ENCODE measurements at places on chromosomes 7 and 10.
A peak's percentile ranks its signal among the peaks of the same experiment; 100 is the strongest.

DNA sequence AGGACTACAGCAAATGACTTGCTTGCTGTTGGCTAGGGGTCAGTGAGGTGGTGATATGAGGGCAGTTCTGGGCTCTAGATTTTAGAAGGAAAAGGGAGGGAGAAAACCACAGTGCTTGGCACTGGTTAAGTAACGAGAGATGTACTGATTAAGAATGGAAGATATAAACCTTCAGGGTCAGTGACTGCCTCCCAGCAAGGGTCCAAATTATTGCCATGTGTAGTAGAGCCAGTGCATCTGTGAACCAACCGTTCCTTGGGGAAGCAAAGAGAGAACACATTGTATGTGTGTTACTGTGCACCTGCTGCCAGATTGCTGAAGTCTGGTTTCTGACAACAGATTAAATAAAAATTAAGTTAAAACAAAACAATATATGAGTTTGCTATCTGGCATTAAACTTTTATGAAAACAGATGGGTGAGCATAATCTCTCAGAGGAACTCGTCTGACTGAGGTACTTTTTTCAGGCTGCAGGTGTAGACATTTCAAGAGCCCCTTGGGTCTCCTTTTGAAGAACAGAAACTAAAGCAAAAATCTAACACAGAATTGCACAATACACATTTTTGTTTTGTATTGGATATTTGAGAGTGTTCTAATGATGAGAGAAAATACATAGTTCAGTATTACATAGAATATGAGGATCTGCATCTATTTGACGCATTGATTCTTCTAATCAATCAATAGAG, 1120.6 kb downstream of the SORCS3 start:
- DNase-seq = no peak

DNA sequence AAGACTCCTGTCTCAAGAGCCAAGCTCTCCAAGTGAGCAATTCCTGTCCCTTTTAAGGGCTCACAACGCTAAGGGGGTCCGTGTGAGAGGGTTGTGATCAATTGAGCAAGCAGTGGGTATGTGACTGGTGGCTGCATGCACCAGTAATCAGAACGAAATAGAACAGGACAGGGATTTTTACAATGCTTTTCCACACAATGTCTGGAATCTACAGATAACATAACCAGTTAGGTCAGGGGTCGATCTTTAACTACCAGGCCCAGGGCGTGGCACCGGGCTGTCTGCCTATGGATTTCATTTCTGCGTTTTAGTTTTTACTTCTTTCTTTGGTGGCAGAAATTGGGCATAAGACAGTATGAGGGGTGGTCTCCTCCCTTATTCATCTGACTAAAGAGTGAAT, 54.9 kb upstream of the SP4 start:
- no peak for DNase-seq

DNA sequence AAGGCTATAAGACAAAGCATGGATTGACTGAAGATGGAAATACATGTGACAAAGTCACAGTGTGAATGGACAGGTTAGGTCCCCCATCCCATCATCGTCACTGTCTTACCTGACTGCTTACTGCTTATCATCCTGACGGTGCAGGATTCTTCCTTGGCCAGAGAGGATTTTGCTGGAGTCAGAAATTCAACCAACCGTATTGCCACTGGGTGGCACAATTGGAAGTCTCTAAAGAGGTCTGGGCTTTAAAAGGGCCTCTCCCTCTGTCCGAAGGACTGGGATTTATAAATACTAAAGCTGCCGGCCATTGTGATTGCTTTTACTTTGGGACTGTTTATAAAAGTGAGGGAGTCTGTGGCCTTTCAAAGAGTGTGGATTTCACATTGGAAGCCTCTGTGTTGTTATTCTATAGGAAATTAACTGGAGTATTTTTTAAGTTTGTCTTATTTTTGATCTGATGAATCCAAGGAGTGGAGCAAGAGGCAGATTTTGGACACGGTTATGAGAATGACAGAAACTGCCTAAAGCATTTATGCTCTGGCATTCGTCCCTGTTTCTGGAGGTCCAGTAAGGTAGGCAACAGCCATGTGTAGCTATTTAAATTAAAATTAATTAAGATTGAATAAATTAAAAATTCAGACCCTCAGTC, 113.3 kb upstream of the CREB5 start:
- peak; percentile 74 for DNase-seq

GRCh38 chr7:140672382-140673062, at the start of gene ADCK2:
ADCK2 (plus strand) TSS chr7:140672945; CDS start chr7:140673331, 386 bp downstream.
- DNase-seq = peak; percentile 66

DNA sequence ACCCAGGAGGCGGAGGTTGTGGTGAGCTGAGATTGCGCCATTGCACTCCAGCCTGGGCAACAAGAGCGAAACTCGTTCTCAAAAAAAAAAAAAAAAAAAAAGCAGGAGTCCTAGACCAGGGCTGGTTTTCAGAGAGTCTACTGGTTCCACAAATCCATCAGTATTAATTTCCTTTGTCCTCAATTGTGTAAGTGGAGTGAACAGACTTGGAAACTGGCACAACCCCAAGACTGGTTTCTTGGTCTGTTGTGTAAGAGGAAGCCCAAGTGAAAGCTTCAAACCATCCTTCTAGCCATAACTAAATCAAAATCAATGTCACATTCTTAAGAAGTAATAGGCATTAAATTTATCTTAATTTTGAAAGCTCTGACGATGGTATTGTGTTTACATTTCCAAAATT, 213.6 kb downstream of the DGKI start:
- DNase-seq = no peak

- DNase-seq = no peak
Measured at GRCh38 chr10:123550675-123551096, 115.5 kb upstream of the GPR26 start.

DNA sequence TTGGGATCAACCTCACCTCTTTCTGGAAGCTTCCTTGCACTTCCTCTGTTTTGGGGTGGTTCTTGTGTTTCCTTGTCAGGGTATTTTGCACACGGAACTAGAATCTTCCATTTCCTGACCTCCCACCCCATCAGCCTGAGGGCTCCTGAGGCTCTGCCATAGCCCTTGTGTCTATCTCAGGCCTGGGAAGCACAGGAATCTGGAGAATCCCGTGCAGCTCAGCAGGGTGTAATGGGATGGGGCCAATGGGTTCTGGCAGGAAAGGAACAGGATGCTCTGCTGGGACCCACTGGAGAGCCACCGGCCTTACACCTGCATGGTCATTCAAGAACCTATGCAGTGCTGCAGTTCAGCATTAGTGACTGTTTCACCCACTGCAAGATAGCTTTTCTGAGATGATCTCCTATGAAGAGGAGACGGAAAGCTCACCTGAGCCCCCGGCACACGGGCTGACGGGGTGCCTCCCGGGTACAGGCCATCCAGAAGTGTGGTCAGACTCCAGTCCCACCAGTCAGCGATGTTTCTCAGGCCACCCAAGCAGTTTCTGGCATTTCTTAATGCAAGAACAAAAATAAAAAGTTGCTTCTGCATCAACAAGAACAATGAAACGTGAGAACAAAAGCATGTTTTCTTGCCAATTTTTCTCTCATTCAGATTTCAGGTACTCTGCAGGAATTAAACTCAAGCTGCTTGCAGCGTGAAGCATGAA, 133.2 kb downstream of the PKD1L1 start:
- DNase-seq = no peak

- DNase-seq = no peak
Measured at GRCh38 chr7:138478499-138478908, 18.4 kb downstream of the TRIM24 start.

DNA sequence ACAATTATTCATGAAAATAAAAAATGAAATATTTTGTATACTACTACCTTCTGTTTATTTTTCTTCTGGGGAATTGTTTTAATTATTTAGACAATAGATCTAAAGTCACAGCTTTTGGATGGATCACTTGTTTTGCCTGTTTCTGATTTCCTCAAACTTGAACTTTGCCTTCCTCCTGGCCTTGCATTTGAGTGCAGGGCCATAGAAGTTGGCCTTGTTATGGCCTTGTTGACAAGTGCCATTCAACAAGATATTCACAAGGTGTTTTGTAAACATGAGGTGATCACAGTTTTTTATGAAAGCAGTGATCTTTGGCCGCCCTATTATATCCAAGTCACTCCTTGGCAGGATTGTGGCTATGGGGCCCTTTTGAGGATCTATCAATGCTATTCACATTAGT, 4.6 kb downstream of the ZNF22 start:
- no peak for DNase-seq

- no peak for DNase-seq
Measured at GRCh38 chr10:43058716-43059335, 18.0 kb upstream of the RET start.

GRCh38 chr7:78081344-78081743, 282.8 kb downstream of the PHTF2 start:
- DNase-seq = no peak

DNA sequence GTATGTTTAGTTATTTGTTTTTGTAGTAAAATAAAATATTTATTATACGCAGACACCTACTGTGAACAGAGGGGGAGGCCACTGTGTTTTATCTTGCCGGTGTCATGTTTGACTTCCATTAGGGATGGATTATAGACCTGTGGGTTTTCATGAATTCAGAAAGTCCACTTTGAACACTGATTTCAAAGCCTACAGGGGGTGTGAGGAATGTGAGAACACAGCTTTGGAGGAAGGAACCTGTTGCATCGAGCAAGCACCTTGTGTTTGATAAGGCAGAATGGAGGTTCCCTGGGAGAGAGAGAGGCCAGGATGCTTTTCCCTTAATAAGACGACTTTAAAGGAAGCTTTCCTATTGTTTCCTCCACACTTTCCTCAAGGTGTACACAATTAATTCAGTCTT, 665.0 kb upstream of the MGMT start:
- no peak for DNase-seq

DNA sequence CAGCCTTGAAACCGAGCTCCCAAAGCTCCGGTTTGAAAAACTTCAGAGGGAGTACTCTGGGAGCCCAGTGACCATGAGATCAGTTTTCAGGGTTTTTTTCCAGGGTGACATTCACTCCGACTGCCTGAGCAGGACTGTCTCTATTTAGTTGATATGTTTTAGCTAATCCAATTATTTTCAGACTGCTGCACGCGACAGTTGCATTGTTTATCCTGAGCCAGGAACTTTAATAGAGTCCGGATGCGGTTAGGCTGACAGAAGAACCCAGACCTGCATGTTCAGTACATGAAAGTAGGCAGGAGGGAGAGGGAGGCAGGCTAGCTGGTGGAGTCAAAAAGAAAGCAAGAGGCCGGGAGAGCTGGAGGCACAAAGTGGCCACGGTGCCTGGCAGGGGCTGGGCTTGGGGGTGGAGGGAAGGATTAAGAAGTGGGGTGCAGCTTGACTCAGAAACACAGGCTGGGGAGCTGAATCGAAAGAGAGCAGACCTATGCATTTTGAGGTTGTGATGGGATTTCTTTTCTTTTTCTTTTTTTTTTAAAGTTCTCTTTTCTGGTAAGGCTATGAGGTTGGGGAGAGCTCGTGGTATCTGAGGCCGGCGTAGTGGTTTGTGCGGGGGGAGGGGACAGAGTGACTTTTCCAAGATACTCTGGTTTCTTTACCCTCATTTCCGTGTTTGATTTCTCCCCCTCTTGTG, 5.7 kb downstream of the GATA3 start:
- DNase-seq = no peak

DNA sequence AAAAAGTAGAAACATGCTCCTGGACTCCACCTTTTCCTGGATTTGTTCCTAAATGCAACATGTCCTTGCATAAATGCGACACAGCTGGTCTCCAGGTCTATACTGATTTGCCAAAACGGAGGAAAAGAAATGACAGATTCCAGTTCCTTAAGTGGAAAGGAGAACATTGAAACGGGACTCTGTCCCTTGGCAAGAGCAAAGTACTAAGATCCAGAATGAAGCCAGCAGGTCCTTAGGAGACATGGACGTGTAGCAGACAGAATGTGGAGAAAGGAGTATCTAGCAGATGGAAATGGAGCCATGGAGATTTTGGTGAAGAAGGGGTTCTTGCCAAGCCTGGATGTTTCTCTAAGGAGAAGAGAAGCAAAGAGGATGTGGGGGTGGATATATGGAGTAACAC, 16.2 kb downstream of the PIP start:
- no peak for DNase-seq

- DNase-seq = no peak
Measured at GRCh38 chr10:25901199-25901598, 32.8 kb upstream of the MYO3A start.

DNA sequence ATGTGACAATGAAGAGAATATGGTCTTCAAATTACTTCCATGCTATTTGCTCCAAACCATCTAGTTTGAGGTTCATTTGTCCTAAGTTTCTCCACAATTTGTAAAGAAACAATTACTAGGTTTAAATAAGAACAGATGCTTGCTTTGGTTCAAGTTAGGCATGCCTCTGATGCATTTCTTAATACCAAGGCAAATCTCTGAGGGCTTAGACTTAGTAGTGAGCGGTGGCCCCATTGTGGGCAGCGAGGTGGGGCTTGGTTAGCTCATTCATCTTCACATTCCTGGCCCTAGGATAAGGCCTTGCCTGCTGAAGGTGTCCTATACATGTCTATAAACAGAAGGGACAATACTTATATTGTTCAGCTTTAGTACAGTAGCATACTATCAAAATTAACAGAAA, 52.4 kb upstream of the RHEB start:
- no peak for DNase-seq

DNA sequence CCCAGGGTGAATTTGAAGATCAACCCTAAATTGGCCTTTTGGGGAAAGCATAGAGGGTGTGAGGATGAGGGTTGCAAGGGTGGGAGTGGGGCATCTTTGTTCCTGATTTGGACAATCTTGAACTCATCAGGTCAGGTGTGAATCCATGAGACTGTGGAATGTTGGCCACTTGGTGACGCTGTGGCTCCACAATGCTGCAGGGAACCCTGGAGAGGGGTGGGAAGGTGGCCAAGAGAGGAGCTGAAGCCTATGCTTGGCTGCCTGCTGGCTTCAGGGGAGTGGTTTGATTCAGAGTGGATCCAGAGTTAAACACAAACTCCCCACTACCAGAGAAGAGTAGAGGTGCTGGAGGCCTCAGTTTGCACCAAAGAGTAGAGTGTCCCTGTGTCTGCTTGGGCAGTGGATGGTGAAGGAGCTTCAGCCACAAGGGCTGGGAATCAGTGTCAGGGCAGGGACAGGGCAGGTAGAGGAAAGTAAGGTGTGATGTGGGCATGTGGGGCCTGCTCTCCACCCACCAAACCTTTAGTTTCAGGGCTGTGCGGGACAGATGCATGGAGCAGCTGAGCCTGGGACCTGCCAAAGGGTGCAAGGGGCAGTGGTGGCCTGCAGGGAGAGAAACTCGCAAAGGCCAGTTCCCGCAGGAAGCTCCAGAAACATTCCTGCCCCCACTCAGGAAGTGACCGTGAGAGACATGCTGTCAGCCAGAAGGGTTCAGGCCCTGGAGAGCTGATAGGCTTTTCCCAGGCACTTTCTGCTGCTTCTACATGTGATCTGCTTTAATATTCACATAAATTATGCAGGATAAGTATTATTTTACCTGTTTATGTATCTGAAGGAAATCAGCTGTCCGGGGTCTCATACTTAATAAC, 81.0 kb upstream of the PRSS58 start:
- DNase-seq = no peak

Data from head of caudate nucleus (tissue), 42 donors.